GF-D8 (cell line): ENCODE measurements at places on chromosomes 3 and 15.

- DNase-seq, result no peak
Measured at GRCh38 chr3:169295126-169295525, 368.4 kb downstream of the MECOM start.

- DNase-seq, result no peak
Measured at GRCh38 chr15:101193120-101193644, 58.7 kb downstream of the CHSY1 start.

DNA sequence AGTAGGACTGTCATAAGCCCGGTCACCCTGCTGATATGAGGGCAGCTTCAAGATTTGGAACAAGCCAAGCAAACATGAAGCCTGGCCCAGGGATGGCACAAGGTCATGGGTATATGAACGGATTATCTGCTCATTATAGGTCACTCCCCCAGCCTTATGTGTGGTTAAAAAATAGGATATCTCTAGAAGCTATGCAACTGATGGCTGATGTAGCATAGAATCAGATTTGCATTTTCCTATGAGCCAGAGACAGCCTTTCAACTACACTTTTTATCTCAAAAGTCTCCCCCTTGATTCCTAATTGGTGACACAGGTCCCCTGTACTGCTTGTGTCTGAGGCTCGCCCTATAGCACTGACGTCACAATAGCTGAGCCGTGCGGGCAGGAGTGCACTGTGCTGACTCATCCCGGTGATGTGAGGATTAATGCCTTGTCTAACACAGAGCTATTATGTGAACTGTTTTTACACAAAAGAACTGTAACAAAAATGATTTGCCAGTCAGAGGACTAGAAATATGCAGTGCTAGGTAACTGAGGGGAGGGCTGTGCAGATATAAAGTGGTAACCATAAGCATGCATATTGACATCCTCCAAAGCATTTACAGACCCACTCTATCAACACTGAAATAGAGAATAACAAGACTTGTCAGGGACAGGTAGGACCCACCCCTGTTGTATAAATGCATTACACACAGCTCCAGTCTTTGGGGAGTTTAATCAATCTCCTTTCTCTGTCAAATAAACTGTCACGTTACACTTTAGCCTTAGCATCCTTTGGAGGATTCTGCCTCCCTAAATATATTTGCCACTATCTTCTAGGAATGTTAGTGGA lies 204.9 kb downstream of the TIGIT start:
- DNase-seq, result no peak

DNA sequence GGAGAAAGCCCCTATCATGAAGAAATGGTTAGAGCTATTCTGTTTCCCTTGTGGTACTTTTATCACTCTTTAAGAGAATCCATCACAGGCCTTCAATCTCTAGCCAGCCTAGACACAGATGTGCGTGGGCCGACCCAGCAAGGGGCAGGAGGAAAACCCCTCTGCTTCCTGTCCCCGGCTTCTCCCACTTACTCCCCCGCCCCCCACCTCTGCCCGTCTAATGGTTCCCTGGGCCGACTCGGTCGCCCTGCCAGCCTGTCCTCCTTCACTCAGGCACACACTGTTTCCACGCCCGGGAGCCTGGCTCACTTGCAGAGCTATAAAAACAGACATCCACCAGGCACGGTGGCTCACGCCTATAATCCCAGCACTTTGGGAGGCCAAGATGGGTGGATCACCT lies 58.3 kb upstream of the TFRC start:
- no peak for DNase-seq

- DNase-seq, result no peak
Measured at GRCh38 chr3:42051384-42052131, 39.6 kb upstream of the TRAK1 start.

DNA sequence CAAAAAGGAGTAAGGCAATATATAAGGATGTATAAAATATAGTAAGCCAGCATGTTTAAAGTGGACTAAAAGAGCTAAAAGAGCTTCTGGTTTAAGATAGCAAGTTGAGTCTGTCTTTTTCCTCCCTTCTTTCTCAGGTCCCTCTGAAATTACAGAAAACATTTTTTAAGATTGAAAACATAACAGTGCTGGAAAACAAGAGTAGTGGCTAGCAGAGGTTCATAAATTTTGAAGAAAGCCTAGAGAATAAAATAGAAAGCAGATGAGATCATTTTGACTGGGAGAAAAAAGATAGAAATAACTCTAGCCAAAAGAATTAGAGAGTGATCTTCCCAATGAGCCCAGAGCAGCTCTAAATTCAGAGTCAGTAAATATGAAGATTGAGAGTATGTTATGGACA lies 41.9 kb downstream of the ATP8B4 start:
- no peak for DNase-seq

GRCh38 chr3:67377299-67377698 lies 277.1 kb downstream of the SUCLG2 start:
- no peak for DNase-seq

GRCh38 chr3:134918441-134918840 lies 123.4 kb downstream of the EPHB1 start:
- no peak for DNase-seq

DNA sequence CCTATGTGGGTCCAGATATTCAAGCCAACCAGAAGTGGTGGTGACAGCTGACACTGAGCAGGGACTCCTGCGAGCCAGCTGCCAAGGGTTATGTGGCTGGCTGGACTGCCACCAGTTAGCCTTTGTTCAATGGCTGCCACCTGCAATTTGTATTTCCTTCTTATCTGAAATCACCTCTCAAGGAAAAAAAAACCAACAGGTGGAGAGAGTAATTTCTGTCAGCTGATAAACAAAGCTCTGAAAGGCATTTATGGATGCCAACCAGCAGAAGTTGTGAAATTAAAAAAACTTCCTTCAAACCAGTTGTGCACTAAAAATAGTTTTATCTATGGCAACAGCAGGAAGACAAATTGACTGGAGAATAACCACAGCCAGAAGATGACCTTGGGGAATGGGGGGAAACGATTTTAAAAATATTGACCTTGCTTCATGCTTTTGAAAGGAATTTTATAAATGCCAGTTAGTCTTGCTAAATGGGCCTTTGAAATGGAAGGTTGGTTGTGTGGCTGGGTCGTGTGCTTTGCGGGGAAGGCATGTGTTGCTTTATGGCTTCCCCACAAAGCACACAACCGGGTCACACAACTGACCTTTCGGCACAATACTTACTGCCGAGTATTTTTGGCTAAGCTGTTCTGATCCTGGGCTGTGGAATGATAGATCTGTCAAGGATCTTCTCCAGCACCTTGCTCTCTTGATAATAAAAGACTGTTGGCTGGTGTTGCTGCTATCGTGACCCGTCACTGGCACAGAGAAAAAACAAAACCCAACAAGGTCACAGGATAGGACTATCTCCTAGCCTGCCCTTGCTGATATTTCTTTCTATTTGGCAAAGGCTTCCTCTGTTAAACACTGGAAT lies 3.5 kb downstream of the MYZAP start:
- DNase-seq, result peak; percentile 4

DNA sequence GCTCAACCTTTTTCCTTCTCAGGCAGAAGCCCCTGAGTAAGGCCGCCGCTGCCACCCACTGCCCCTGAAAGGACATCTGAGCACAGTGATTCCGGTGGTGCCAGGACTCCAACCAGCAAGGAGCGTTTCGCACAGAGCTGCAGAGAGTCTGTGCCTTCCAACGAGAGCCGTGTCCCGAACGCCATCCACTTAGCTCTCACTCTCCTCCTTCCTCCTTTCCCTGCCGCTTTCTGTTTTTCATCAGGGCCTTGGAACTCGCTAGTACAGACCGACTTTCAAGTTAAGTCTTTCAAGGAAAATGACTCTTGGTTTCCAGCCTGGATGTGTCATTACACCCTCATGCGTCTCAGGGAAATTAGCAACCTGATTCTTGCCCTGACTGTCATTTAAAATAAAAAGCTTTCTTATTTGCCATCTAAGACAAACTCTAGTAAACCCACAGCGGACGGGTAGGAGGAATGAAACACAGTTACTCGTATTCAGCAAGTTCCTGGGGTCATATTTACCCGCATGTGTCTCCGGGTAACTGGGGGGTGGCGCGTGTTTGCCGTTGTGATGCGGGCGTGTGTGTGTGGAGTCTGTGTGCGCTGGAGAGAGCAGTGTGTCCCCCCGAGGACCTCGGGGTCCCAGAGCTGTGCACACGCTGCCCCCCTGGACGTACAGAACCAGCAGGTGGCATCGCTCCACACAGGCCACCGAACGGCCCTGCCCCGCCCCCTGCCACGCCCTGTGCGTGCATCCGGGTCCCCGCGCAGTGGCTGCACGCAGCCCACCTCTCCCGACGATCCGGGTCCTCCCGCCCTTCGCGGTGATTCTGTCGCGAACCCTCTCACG lies 30.4 kb upstream of the ALDH1A3 start:
- DNase-seq, result no peak

- no peak for DNase-seq
Measured at GRCh38 chr15:52527911-52528563, 643 bp downstream of the MYO5A start.

GRCh38 chr3:186248850-186249249 lies 113.2 kb downstream of the DGKG start:
- DNase-seq, result no peak

- DNase-seq, result no peak
Measured at GRCh38 chr15:59306520-59307164, 66.0 kb downstream of the MYO1E start.

DNA sequence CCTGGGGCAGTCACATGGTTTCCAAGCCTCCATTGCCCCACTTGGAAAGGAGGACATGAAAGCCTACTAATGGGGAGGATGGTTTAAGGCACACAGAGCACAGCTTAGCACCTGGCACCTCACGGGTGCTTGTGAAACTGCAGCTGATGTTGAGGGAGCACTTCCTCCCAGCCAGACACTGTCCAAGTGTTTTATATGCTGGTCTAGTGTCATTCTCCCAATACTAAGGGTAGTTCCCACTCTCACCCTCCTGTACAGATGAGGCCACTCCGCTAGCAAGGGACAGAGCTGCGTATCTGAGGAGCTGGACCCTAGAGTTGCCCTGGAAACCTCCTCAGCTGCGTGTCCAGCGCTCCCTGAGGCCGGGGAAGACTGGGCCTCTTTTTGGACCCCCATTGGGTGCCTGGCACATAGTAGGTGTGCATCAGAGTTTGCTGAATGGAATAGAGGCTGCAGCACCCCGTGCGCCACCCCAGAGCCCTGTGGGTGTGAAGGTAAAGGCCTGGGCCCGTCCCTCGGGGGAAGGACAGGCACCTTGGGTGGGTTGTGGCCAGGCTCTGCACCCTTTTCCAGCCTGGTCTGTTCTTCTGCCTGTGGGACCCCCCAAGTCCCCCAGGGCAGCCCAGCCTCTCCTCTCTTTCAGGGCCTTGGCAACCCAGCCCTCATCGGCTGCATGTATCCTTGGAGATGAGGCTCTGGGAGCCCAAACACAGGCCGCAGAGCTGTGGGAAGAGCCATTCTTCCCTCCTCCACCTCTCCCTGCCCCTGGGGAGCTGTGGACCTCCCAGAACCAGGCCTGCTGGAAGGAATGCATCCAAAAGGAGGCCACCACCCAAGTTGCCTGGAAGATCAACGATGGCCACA lies 31.3 kb downstream of the DNASE1L3 start:
- no peak for DNase-seq

DNA sequence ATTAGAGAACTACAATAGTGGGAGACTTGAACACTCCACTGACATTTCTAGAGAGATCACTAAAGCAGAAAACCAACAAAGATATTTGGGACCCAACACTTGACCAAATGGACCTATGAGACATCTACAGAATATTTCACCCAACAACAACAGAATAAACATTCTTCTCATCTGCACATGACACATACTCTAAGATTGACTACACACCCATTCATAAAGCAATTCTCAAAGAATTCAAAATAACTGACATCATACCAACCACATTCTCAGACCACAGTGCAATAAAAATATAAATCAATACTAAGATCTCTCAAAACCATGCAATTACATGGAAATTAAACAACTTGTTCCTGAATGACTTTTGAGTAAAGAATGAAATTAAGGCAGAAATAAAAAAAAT lies 473.7 kb downstream of the LPP start:
- no peak for DNase-seq
